Fibroblast of skin of back (primary cell): ENCODE measurements at places on chromosomes 16 and 17.

DNA sequence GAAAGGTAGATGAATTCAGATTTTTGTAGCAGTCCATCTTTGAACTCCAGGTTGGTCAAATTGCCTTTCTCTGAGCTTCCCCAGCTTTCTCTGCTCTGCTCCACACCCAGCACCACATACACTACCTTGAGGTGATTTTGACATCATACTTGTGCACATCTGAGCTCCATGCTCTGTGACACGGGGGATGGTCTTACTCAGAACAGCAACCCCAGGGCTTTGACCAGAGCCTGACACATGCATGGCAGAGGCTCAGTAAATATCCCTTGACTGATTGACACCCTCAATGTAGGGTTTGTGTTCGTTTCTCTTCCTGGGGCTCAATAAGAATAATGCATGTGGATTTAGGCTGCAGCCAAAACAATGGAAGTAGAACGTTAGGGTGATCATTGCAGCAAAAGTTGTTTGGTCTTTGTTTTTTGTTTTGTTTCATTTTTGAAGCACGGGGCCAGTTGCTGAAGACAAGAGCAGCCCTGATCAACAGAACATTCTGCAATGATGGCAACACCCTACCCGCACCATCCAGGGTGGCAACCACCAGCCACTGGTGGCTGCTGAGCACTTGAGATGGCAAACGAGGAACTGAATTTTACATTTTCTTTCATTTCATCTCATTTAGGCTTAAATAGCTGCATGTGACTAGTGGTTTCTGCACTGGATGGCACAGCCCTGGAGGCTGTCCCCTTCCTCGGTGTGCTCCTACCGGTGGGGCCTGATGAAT is 224.8 kb upstream of the TNRC6C start:
- no peak for DNase-seq

DNA sequence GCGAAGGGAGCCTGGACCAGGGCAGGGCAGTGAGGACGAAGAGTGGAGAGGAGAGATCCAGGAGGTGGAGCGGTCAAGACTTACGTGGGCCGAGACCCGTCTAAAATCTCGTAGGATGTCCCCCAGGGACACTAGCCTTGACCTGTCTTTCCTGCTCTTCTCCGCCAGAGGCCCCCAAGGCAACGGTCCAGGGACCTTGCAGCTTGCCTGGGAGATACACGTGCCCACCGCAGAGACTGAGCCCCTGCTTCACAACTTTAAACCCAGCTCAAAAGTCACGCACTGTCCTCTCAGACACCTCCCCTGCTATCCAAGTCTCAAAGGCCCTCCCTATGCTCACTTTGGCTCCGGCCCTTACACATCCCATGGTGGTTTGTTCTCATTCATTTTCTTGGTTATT is 9.4 kb downstream of the TIGD7 start:
- no peak for DNase-seq

DNA sequence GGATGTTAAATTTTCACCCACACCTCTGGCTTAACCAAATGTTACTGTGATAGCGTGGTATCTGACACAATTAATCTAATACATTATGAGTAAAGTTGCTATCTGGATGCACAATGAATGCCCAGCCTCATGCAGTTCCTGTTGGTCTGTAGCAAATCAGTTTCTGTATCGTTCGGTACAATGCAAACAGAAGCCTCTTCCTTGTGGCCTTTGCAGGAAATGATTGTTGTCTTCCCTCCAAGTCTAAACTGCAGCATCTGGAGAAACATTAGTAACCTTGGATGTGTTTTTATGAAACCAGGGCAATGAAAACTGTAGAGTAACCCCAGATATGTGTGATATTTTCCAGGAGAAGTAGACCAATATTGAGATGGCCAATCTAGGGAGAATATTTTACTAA is 46.8 kb downstream of the CYB561 start:
- no peak for DNase-seq

DNA sequence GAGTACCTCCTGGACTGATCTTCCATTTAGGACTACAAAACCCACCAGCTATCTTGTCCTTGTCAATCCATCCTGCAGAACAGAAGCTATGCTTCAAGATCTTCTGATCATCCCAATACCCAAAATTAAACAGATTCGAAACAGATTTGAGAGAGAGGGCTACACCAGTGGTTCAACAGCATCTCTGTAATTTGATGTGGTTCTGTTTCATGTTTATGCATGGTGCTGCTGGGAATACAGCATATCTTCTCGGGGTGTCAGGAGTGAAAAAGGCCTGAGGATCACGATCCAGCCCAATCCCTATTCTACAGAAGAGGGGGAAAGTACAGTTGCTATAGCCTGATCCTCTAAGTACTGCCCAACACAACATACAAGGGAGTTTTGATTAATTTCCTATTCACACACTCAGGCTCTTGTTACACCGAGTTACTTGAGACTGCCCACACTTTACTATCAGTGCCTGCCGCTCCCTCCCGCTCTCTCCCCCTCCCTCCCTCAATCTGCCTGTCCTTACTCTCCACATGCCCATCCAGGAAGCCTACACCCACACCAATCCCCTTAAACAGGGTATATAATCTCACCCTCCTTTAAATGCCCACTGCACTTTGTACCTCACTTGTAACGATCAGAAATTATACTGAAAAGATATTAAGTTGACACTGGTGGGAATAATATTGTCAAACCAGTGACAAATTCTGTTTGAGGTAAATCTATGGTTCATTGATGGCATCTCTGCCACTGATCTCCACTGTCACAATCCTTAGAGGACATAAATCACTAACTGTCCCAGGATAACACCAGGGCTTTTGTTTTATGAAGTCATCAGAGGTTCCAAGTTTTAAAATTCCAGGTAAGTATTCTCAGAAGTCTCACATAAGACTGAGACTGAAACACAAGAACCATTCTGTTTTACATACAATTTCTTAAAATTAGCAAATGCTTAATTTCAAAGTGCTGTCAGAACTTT is 89.3 kb upstream of the PLEKHM1 start:
- DNase-seq = no peak

- DNase-seq = no peak
These were observed 3.2 kb downstream of the SNTB2 start for GRCh38 chr16:69190046-69190588.

GRCh38 chr16:25031441-25032307 is 16.5 kb upstream of the ARHGAP17 start:
- peak; percentile 97 for DNase-seq
